ENCODE measurements at places on chromosomes 12 and 14. TPM values are rescaled to one million over a fixed set of nuclear protein-coding genes. Genes with fewer than 3 reads are reported as not detected.
A peak's percentile ranks its signal among the peaks of the same experiment; 100 is the strongest.

Gene CAPS2
- 2.1 TPM for polyA plus RNA-seq

GRCh38 chr14:63501429-63501828, 41.7 kb downstream of the PPP2R5E start:
- no peak for DNase-seq

DNA sequence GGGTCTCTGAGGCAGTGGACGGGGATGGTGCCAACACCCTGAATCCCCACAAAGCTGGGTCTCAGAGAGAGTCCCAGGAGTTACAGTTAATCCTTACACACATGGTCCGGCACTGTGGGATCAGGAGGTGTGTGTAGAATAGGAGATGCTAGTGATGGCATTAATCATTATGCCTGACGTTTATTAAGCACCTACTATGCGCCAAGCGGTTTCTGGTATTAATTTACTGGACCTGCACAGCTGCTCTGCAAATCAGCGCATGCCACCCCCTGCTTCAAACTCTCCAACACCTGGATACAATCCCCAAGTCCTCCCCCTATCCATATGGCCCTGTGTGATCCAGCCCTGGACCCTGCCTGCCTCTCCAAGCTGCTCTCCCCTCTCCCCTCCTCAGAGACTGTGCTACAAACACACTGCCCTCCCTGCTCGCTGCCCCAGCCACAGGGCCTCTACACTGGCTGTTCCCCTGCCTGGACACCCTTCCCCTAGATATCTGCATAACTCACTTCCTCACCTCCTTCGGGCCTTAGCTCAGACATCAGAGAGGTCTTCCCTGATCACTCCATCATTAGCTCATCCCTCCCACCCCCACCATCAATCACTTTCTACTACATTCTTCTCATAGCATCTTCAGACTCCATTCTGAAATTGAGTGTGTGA, 86.0 kb downstream of the RFLNA start:
- no peak for DNase-seq

DNA sequence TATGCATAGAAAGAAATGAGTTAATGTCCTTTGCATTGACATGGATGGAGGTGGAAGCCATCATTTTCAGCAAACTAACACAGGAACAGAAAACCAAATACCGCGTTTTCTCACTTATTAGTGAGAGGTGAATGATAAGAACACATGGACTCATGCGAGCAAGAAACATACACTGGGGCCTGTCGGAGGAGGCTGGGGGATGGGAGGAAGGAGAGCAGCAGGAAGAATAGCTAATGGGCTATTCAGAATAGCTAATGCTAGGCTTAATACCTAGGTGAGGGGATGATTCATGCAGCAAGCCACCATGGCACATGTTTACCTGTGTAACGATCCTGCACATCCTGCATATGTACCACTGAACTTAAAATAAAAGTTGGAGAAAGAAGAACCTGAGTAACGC, 29.1 kb upstream of the SYT1 start:
- DNase-seq, result no peak

- DNase-seq, result no peak
Observed at GRCh38 chr12:41409628-41410027, 221.5 kb downstream of the PDZRN4 start.

- DNase-seq, result no peak
Observed at GRCh38 chr12:49195736-49196135, 6.9 kb upstream of the TUBA1A start.

DNA sequence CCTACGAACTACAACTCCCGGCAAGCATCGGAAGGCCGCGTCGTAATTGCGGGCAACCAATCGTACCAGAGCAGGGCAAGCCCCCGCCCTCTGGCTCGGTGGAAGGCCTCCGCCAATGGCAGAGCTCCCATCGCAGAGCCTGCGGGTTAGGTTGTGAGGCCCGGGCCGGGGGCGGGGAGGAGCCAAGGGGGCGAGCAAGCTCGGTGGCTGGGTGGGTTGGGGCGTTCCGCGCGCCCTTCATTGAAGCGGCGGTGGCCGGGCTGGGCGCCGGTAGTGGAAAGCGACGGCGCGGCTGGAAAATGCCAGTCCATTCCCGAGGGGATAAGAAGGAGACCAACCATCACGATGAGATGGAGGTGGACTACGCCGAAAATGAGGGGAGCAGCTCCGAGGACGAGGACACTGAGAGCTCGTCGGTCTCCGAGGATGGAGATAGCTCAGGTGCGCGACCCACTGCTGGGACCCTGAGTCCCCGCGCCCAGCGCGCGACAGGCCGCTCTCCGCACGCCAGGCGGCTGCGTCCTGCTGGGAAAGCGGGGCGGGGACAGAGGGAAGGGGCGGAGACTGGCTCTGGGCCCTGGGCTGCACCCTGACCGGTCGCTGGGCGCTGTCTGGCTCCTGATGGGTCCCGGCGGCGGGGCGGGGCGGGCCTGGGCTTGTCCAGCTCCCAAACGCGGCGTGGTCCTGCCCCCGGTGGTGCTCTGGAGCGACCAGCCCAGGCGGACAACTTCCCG, at the start of gene BRMS1L:
Gene BRMS1L, plus strand, starts transcription at position 121 of the 734 bp plus-strand sequence. Its CDS starts 179 bp downstream, at position 300.
- DNase-seq, result peak; percentile 98

GRCh38 chr12:106205208-106206069, 42.4 kb downstream of the CKAP4 start:
- DNase-seq, result no peak

Gene BICDL1
- 4.9 TPM for polyA plus RNA-seq

All from forelimb muscle (tissue), 1 donor.